SK-N-SH (cell line): ENCODE measurements at places on chromosomes 3 and 15.
A peak's percentile ranks its signal among the peaks of the same experiment; 100 is the strongest.

- DNase-seq: no peak
Observed at GRCh38 chr3:52625041-52625440, 60.7 kb downstream of the PBRM1 start.

DNA sequence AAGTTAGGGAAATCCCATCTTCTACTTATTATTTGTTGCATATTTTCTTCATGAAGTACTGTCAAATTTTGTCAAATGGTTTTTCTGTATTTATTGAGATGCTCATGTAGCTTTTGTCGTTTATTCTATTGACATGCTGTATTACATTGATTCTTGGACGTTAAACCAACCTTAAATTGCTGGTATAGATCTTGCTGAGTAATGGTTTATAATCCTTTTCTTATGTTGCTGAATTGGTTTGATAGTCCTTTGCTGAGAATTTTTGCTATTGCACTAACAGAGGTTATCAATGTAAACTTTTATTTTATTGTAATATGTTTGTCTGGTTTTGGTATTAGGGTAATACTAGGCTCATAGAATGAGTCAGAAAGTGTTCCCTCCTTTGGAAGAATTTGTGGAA lies 54.3 kb upstream of the COL6A5 start:
- DNase-seq: no peak

DNA sequence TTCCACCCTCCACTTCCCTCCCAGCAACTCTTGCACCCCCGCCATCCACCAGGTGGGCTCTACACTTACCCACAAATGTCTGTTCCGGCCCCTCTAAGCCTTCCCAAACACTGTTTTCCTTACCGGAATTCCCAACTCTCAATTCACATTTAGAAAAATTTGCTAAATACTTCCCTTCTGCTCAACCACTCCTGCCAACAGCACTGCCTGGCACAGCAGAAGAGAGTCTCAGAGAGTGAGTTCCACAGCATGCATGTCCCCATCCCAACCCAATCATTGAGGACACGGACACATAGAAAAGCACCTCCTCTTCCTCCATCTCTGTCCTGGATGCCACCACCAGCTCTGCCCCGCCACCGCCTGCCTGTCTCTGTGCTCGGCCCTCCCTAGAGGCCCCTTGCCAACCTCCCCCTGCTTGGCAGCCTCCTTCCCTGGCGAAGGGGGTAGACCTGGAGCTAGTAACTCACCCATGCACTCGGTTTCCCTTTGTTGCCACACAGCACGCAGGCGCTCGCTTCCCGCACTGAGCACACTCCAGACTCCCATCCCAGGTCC lies 66.2 kb upstream of the SLC6A1 start:
- no peak for DNase-seq

- DNase-seq: no peak
Observed at GRCh38 chr15:63077952-63078351, 35.4 kb downstream of the TPM1 start.

- DNase-seq: no peak
Observed at GRCh38 chr3:62144482-62144881, 228.9 kb downstream of the FEZF2 start.

DNA sequence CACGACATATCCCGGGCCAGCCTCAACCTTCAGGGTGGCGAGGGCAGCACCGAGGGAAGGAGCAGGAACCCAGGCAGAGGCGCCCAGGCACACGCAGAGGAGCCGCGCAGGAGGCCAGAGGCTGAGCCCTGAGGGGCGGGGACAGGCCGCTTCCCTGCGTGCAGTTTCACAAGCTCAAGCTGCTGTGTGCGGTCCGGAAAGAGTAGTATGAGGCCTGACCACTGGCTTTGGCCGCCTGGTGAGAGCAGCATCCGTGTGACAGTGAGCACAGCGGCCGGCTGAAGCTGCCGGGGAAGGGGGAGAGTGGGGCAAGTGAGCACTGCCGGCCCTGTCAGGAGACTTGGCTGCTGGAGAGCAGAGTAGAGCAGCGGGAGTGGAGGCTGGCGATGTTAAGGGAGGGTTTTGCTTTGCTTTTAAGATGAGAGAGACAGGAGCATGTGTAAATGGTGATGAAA lies 8.7 kb downstream of the ZDHHC19 start:
- no peak for DNase-seq

DNA sequence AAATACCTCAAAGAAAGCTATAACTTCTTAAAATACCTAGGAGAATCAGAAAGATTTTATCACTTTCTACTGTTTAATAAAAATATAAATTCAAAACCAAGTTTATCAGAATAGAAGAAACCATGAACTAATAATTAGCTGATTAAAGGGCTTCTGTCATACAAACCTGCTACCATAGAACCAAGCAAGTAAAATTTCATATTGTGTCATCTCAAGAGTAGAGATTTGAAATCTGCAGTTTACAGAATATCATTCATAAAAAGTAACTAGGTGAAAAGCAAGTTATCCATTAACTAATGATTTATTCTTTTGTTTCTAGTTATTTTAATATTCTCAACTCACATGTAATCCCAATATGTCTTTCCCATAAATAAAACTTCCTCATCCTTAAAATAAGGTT lies 36.8 kb upstream of the XXYLT1 start:
- no peak for DNase-seq

GRCh38 chr15:60043744-60044435 lies 39.8 kb downstream of the FOXB1 start:
- no peak for DNase-seq

GRCh38 chr3:4746241-4746958 lies 232.8 kb upstream of the BHLHE40 start:
- DNase-seq: no peak

DNA sequence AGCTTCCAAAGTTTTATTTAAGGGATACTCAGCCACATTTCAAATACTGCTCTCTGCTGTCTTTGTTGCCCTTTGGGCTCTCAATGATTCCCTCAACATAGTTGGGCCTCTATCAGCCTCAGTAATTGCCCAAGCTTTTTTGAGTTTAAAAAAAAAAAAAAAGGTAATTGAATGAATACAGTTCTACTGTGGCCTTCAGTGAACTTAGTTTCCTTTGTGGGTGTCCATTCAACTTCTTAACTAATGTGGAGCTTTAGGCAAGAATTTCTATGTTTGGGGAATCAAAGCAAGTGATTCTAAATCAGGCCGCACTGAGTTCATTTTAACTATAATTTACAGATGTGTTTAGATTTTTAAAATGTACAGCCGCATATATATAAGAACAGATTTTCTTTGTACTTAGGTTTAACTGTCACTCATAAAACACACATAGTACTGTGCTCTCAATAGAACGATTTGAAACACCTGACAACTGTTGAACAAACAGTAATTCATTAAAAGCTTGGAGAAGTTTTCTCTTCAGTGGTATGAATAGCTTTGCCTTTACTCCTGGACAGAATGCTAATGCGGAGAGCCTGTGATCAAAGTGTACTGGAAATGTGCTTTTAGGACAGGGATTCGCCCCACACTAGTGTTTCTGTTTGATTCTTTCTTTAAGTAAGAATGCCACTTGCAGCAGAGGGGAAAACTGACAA lies 844.9 kb upstream of the SEMA6D start:
- DNase-seq: no peak

DNA sequence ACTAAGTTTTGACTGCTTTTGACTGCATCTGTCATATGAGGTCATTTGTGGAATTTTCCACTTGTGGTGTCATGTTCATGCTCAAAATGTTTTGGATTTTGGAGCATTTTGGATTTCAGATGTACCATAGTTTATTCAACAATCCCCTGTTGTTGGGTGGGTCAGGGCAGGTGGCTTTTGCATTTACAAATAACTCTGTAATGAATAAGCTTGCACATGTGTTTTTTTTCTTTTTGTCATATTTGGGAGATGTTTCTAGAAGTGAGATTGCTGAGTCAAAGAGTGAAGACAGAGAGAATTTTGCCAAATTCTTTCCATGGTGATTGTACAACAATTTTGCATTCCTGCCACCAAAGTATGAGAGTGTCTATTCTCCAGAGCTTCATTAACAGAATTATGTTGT lies 62.4 kb upstream of the ADPGK start:
- no peak for DNase-seq

DNA sequence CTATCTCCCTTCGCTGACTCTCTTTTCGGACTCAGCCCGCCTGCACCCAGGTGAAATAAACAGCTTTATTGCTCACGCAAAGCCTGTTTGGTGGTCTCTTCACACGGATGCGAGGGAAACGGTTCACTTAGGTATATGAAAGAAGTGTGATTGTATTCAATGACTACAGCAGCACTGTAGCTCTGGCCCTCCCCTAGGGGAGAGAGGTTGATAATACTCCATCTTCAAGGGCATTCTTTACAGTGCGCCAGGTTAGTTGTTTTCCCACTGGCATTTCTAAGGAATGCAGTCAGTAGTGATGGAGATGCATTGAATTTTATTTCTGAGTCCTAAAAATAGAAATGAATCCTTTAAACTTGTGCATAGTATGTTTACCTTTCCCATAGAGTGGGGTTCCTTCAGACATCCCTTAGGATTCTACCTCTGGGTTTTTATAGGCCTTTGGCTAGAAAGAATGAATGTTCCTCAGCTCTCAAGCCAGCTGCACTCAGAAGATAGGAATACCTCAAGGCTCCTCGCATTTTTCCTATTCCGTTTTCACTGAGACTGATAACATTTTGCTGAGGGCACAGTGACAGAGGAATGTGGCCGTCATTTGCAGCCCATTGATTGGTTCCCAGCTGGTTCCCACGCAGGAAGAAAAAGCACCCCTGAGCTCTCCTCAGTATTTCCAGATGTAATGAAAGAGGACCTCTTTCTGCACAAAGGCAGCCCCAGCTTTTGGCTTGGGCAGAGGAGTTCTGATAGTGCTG lies 131.8 kb upstream of the C2CD4B start:
- DNase-seq: no peak

DNA sequence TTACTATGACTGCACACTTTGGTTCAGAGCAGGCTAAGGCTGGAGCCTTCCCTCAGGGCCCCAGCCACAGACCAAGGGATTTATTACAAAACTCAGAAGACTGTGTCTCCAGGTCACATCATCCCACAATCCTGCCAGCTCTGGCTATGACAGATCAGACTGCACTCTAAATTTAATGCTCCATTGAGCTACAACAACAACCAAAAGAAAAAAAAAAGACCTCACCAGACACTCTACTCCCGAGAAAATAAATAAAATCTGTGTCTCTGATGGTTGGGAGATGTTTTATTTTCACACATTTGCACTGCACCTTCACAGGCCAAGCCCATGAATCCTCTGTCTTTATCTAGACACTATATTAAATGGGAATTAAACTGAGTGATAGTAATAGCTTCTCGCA lies 50.8 kb upstream of the CTNNB1 start:
- peak; percentile 7 for DNase-seq

DNA sequence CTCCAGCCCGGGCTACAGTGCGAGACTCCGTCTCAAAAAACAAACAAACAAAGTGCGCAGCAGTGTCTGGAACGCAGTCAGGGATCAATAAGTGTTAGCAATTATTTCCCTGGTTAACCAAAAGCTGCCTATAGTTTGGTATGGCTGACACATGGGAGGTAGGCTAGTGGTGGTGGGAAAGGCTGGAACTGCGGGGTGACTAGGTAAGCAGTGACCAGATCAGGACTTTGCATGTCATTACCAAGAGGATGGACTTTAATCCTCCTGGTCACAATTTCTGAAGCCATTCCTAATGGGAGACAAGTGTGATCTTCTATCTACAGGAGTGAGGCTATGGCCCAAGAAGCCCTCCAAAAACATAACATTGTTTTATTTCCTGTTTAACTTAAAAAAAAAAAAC lies 47.8 kb downstream of the SLC30A4 start:
- DNase-seq: no peak

DNA sequence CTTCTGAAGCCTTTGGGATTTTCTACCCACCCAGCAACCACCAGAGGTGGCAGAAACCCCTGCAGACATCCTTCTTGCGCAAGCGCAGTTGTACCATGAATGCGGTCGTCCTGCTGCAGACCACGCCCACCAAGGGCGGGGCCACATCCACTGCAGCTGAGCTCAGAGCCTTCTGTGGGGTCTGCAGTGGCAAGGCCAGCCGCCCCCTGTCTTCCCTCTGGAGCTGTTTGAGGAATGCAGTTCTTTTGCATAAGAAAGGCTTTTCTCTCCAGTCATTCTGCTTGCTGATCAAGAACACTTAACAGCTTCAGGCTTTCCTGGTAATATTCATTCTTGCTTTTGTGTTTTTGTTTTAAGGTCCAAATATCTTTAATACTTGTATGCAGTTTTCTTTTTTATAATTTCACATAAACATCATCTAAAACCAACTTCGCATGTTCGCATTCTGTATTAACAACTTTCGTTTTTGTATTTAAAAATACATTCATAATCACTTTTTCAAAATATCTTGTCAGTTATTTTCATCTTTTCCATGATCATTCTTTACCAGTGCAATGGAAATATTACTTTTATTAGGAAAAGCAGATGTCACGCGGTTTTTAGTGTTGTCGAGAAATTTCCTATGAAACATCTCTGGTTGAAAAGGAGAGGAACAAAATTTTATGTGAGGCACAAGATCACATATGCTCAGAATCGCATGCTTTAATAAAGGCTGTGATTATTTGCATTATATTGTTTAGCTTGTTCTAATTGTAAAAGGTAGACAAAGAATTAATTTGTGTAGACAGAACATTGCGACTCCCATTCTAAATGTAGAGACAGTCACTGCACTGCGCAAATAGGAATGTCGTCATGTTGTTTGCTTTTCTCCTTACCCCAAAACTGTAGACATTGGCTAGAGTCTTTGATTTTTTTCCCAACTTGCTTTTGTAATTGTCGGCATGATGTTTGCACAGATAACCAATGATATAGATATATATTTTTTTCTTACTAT lies 98.1 kb upstream of the SNRPN start:
- peak; percentile 52 for DNase-seq

- DNase-seq: no peak
Observed at GRCh38 chr3:153350420-153350819, 188.4 kb downstream of the RAP2B start.

DNA sequence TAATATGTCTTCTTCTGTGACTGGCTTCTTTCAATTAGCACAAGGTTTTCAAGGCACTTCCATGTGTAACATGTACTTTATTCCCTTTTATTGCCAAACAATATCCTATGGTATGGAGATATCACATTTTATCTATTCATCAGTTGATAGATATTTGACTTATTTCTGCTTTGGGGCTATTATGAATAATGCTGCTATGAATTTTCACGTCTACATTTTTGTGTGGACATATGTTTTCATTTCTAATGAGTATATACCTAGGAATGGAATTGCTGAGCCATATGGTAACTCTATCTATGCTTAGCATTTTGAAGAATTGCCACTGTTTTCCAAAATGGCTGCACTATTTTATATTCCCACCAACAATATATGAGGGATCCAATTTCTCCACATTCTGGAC lies 3.6 kb upstream of the AGTR1 start:
- DNase-seq: no peak

GRCh38 chr15:90239371-90239770 lies 5.4 kb downstream of the GDPGP1 start:
- no peak for DNase-seq

DNA sequence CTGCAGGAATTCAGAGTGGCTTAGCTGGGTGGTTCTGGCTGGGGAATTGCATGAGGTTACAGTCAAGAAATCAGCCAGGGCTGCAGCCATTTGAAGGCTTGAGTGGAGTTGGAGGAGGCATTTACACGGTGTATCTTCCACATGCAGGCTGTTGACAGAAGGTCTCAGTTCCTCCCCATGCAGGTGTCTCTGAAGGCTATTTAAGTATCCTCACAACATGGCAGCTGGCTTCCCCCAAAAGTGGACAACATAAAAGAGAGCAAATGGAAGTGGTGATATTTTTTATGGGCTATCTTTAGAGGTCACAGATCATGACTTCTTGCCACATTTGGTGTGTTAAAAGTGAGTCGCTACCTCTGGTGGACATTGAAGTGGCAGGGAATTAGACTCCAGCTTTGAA lies 60.1 kb upstream of the SPRED1 start:
- DNase-seq: no peak

- DNase-seq: no peak
Observed at GRCh38 chr3:53670721-53671120, 175.5 kb downstream of the CHDH start.
